Liver (tissue), 10 donors: ENCODE measurements at places on chromosomes 13 and 19.

DNA sequence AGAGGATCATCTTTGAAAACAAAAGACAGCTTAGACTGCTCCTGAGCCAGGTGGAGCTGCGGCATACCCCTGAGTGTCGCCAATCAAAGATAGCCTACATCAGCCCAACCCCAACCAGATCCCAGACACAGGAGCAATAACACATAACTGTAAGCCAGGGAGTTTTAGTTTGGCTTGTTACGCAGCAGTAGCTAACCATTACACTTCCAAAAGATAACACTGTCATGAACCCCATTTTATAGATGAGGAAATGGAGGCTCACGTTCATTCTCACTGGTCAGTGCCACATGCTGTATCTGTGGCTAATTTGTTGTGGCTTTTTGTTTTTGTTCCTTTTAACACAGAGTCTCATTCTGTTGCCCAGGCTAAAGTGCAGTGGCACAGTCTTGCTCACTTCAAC lies 47.3 kb downstream of the TINCR start:
- DNase-seq = no peak

- DNase-seq = no peak
These were observed 8.3 kb upstream of the NANOS3 start for GRCh38 chr19:13868663-13869062.

DNA sequence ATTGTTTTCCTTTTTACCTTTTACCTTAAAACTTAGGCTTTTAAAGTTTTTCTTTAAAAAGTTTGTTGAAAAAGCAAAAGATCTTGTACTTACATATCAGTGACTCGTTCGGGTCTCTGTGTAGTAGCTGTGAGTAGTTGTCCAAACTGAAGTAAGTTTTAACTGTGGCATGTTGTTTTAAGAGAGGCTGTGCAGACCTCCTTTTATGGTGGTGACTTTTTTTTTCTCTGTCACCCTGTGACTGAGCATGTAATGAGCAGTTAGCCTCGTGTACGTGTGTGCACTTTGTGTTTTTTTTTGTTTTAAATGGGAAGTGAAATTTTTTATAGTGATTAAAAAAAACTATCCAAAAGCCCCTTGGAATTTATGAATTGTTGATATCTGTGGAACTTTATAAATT lies at the start of gene GPR183:
GPR183 (minus strand) TSS at position 153 of the 400 bp plus-strand sequence. CDS start 11,254 bp downstream, outside the sequence.
- DNase-seq = no peak

DNA sequence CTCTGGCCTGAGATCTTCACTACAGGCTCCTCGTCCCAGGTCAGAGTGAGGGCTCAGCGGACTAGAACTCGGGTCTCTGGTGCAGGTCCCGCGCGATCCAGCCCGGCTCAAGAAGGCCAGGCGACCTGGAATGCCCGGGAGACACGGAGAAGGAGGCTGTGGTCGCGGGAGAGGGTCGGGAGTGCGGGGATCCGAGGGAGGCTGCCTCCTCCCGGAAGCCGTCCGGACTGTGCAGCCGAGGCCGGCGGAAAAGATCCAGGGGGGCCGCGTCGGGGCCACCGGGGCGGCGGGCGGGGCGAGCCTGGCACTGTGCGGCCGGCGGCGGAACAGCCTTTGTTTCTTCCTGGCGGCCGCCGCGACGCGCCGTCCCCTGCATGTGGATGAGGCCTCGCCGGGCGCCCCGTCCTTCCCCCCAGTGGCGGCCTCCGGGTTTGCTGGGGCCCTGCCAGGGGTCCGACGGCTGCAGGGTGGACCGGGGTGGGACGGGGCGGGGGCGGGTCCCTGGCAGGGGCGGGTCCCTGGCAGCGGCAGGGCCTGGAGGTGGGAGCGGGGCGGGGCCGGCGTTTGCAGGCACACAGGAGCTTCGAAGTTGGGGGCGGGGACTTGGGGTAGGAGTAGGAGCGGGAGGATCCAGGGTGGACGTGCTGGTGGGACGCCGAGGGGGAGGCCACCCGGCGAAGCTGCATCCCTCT lies 1.0 kb upstream of the SLC7A10 start:
- DNase-seq = no peak

DNA sequence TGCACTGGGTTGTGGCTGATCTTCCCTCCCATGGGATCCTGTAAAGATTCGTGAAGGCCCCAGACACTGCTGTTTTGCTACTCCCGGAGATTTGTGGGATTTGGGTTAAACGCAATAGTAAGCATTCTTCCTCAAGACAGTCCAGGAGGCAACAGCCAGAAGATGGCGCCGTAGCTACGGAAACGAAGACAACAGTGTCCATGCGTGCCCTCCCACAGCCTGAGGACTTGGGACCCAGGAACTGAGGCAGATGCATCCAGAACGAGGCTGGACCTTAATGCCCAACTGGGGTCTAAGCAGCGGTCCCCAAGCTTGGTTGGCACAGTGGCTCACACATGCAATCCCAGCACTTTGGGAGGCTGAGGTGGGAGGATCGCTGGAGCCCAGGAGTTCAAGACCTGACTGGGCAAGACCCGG lies 57.6 kb upstream of the ZNF507 start:
- DNase-seq = peak; percentile 51

- DNase-seq = peak; percentile 62
These were observed 1.1 kb upstream of the SHC2 start for GRCh38 chr19:461721-462551.
